ENCODE measurements at places on chromosomes 5 and 9.

GRCh38 chr5:96819806-96820205 is 12.1 kb upstream of the ERAP1 start:
- no peak for DNase-seq

GRCh38 chr5:108201721-108202120 is 180.2 kb downstream of the FBXL17 start:
- no peak for DNase-seq

- no peak for DNase-seq
Measured at GRCh38 chr9:121778252-121779225, 127.1 kb downstream of the DAB2IP start.

DNA sequence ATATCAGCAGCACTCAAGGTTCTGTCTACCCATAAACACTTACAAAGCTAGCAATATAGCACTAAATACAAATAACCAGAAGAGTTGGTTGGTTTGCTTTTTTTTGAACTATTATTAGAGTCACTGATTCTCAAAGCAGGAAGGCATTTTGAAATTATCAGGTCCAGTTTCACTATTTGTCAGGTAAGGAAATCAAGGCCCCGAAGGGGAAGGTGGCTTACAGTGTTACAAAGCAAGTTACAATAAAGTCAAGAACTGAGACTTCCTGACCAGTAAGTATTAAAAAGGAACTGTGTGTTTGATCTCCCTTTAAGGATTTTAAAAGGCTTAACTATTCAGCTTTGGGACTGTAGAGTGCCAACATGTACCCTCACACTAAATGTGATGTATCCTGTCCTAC is 10.8 kb downstream of the C5orf15 start:
- DNase-seq: no peak
